Thymus (tissue), 14 donors: ENCODE measurements at places on chromosomes 13 and 19.
A peak's percentile ranks its signal among the peaks of the same experiment; 100 is the strongest.

- no peak for DNase-seq
These were observed 16.3 kb downstream of the DCUN1D2 start for GRCh38 chr13:113474179-113474578.

DNA sequence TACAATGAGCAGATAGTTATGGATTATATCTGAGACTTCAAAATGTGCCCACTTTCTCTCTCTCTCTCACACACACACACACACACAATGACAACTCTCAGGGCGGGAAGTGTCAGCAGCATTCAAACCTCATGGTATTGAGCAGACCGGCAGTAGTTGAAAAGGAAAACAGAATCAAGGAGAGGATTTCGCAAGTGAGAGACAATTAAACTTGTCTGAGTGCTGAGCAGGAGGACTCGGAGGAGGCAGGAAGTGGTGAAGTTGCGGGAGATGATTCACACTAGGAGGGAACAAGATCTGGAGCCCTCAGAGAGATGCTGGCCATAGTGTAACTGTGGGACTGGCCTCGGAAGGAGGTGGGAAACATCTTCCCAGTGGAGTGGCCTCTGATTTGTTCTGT lies 353.1 kb downstream of the EFNB2 start:
- DNase-seq = no peak

GRCh38 chr19:27972291-27973040 lies 1240.5 kb downstream of the UQCRFS1 start:
- DNase-seq = no peak

GRCh38 chr19:47697863-47698609 lies 15.2 kb upstream of the EHD2 start:
- peak; percentile 24 for DNase-seq

- DNase-seq = no peak
These were observed 4.9 kb upstream of the SULT2A1 start for GRCh38 chr19:47890865-47891621.

GRCh38 chr19:18851673-18852325 lies 20.0 kb downstream of the UPF1 start:
- no peak for DNase-seq

DNA sequence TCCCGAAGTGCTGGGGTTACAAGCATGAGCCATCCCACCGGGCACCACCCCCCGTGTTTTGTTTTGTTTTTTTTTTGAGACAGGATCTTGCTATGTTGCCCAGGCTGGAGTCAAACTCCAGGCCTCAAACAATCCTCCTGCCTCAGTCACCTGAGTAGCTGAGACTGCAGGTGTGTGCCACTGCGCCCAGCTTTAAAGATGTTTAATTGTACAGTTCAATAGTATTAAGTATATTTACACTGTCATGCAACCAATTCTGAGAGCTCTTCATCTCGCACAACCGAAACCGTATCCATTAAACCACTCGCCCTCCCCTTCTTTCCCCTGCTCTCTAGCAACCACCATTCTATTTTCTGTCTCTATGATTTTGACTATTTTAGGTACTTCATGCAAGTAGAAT lies 15.6 kb downstream of the NUCB1 start:
- no peak for DNase-seq

DNA sequence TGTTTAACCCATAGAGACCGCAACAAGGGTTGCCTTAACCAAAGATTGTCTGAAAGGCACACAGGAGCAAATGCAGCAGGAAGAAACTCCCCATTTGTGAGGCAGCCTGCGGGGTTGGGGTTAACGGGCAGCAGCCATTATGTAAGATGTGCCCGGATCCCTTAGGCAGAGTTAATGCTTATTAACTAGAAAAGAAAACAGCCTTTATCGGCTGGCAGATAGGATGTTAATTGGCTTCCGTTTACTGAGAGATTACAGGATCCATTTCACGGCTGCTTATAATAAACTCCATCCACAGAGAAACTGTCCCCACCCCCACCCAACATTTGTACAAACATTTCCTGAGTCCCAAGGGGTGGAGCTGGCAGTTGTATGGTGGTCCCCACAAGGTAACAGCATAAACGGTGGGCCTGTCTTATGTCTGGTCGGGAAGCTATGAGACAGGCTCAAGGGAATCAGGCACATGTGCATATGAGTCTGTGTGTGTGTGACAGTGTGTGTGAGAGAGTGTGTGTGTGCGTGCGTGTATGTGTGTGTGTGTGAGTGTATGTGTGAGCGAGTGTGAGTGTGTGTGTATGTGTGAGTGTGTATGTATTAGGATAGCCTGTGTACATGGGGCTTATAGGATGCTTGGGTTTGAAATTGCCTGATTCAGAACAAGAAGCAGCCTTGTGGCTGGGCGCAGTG lies 10.5 kb downstream of the SLC25A42 start:
- DNase-seq = no peak

DNA sequence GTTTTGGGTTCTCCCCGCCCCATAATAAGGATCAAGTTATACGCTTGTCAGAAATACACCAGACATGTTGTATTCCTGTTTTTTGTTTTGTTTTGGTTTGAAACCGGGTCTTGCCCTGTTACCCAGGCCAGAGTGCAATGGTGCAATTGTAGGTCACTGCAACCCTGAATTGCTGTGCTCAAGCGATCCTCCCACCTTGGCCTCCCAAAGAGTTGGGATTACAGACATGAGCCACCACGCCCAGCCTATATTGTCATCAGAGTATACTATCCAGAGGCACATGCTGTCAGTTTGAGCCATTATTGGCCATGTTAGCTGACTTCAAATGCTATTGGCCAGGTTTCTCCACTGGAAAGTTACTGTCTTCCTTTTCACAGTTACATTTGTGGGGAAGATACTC lies 9.8 kb downstream of the SAFB start:
- no peak for DNase-seq

DNA sequence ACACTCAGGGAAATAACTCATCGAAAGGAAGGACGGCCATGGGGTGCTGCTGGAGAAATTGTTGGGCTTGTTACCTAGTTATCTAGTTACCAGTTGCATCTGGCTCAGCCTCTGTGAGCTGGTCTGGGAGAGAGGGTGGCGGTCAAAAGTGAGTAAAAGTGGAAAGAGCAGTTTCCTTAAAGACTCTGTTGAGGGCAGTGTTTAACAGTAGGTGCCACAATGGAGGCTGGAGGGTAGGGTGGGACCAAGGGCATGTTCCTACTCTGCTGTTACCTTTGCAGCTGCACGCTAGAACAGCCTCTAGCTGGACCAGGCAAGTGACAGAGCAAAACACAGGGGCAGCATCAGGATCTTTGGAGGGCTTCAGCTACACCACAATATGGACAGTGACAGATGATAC lies 228.8 kb upstream of the STARD13 start:
- no peak for DNase-seq

DNA sequence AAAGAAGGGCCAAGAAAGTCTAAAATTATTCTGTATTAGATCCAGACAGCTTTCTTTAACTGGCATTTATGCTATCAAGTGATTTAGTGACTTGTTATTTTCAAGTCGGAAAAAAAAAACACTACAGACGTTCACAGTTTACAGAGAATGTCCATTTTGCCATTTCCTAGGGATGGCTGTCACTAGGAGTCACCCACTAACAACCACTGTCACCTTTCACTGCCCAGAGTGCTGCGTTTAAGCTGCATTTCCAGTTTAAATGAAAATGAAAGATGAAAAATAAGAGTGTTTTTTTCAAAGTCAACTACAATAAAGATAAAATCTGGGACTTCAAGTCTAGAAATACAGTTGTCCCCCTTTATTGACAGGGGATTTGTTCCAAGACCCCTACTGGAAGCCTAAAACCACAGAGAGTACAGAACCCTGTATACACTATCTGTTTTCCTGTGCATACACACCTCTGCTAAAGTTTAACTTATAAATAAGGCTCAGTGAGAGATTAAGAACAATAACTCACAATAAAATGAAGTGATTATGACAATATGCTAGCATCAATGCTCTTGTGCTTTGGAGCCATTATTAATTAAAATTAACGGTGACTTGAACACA lies 112.5 kb downstream of the SACS start:
- no peak for DNase-seq

- DNase-seq = no peak
These were observed at the start of gene PLEKHA4 for GRCh38 chr19:48868114-48868886. TSS of gene PLEKHA4 (minus strand) at chr19:48868617. CDS start at chr19:48867620, 997 bp downstream.

- no peak for DNase-seq
These were observed 55.5 kb upstream of the KATNAL1 start for GRCh38 chr13:30362869-30363268.

GRCh38 chr19:55118401-55118991 lies 1.1 kb upstream of the PPP1R12C start:
- no peak for DNase-seq

DNA sequence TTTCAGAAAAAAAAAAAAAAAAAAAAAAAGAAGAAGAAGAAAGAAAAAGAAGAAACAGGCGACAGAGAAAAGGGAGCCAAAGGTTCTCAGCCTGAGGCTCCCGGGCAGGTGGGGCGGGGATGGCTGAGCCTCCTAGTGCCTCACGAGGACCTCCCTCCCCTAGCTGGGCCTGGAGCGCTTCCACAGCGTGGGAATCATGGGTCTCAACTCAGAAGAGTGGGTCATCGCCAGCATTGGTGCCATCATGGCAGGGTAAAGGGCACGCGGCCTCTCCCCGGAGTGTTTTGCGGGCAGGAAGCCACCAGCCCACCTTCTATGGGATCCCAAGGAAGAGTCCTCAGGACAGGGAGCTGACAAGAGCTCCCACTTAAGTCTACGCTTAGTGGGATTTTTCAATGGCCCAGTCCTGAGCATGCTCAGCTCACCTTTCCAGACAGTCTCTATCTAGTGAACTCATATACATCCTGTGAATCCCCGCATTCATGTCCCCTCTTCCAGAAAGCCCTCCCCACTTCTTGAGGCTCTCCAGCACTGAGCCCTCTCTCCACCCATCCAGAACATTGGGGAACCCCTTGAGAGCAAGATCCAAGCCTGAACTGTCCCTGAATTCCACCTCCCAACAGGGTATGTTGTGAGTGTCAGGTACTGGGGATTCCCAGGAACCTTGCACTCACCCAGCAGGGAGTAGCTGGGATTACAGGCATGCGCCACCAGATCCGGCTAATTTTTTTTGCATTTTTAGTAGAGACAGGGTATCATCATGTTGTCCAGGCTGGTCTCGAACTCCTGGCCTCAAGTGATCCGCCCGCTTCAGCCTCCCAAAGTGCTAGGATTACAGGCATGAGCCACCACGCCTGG lies 69.6 kb downstream of the ACSBG2 start:
- DNase-seq = no peak

DNA sequence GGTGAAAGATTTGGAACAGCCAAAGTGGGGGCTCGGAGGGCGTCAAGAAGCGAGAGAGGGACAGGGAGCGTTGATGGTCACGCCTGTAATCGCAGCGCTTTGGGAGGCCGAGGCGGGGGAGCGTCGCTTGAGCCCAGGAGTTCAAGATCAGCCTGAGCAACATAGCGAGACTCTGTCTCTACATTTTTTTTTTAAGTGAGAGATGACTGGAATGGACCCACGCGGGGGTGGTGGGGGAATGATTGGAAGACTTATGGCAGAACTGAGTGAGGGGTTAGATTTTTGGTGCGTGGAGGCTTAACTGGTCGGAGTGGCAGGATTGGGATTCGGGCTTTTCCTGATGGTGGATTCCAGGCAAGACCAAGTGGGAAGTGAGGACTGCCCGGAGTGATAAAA lies 725 bp downstream of the PSMD8 start:
- DNase-seq = no peak

DNA sequence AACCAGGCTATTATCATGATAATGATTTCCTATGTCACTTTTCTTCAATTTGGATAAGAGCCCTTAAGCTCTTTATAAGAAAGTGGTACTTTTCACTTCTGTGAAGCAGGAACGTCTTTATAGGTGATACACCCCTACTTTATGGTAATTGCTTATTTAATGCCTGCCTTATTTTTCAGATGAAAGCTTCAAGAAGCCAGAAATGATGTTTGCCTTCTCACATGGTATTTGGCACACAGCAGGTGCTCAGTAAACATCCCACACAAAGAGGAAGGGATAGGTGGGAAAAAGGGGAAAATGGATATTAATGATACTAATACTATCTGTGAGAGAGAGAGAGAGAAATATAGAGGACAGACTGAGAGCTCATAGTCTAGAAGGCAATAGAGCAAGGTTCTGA lies 29.0 kb upstream of the WASF3 start:
- DNase-seq = no peak

- no peak for DNase-seq
These were observed 4.6 kb downstream of the CADM4 start for GRCh38 chr19:43634872-43635560.

DNA sequence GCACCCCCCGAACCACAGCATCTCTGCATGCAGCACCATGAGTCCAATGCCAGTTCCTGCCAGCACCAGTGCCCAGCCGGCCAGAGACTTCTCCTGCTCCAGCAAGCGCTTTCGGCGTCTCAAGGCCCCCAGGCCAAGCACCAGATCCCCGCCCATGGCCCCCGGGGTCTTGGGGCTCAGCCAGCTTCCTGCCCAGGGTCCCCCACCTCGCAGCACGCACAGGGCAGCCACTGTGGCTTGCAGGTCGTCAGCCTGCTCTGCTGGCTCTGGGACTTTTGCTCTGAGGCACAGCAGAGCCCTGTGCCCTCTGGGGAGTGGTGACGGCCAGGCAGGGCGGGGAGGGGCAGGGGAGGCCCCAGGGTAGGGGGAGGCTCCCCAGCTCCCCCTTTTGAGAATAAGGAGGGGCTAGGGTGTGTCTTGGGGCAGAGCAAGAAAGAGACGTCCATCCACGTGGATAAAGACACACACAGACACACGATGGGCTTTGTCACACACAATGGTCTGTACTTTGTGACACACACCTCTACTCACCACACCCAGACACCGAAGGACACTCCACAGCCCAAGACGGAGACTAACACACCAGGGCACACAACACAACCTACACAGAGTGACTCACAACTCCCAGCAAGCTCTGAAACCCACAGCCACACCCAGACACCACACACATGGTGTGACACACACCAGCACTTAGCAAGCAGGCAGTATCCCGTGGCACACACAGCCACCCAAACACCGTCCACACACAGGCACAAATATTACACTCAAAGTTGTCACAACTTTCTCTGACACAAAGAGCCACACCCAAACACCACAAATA lies at the start of gene KCNN4:
KCNN4 (minus strand) TSS at position 268 of the 820 bp plus-strand sequence; CDS start at position 156, 112 bp downstream.
- peak; percentile 45 for DNase-seq

- DNase-seq = no peak
These were observed 54.1 kb upstream of the PDCD5 start for GRCh38 chr19:32526895-32527294.

- DNase-seq = no peak
These were observed 42.1 kb downstream of the TUBGCP3 start for GRCh38 chr13:112545856-112546255.

- DNase-seq = no peak
These were observed 17.3 kb downstream of the MPND start for GRCh38 chr19:4360641-4361151.

GRCh38 chr19:44648631-44649251 lies 5.0 kb downstream of the PVR start:
- no peak for DNase-seq

- DNase-seq = no peak
These were observed 8.2 kb downstream of the EID2B start for GRCh38 chr19:39524495-39524894.
